ENCODE measurements at places on chromosomes 2 and 18. TPM values are rescaled to one million over a fixed set of nuclear protein-coding genes. Genes with fewer than 3 reads are reported as not detected.

DNA sequence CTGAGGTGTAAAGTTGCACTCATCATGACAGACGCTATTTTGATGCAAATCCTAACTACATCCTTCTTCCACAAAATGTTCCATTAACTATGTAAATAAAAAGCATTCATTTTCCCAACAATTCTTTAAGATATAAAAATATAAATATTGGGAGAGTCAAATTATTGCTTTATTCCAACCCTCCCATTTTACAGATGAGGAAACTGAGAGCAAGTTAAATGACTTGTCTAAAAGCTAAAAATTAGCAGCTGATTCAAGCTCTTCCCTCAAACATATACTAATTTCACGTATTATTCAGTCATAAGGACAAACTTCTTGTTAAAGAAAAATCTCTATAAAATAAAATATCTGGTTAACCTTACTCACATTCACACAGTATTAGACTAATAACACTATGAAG lies 16.8 kb downstream of the KDSR start:
- H3K27ac ChIP-seq: no peak overlapping the region
- no peak for DNase-seq
- H3K36me3 ChIP-seq: peaks cover 46% of the 10 kb centered on the region

DNA sequence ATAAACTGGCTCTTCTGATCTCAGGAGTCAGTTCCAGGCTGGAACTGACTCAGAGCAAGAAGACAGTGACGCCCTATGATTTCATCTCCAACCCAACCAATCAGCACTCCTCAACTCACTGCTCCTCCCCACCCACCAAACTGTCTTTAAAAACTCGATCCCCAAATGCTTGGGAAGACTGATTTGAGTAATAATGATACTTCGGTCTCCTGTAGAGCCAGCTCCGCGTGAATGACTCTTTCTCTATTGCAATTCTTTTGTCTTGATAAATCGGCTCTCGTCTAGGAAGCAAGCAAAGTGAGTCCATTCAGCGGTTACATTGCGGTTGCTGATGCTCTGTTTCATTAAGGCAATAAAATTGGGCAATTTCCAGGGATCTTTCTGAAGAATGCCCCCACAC lies 1025.3 kb upstream of the CNTNAP5 start:
- DNase-seq: no peak
- no peak overlapping the region for H3K27ac ChIP-seq
- no peaks in the 10 kb centered on the region for H3K36me3 ChIP-seq
- H3K27me3 ChIP-seq: no peaks in the 10 kb centered on the region
- H3K4me1 ChIP-seq: no peaks in the 10 kb centered on the region

DNA sequence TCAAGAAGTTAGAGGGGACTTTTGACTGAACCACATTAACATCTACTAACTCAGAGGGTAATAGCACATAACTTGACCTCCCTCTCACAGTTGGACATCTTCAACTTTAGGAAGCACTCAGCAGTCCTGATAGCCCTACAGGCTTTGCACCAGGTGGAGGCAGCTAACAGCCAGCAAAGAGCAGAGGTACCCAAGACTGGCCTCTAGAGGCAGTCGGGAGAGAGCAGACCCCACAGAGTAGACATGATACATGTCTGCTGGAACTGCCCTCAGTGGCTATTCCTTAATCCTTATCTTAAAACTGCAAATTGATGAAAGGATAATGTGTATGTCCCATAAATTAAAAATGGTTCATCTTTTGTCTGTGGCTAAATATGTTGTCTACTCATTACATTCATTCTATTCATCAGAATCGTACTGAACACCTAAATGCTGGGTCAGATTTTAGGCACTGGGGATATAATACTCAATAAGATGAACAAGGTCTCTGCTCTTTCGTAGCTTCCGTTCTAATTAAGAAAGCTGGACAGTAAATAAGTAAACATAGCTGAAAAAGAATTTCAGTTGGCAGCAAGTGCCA lies 49.8 kb downstream of the CAB39 start:
- H3K36me3 ChIP-seq: peaks cover 75% of the 10 kb centered on the region
- H3K4me3 ChIP-seq: no peak overlapping the region
- no peaks in the 10 kb centered on the region for H3K27me3 ChIP-seq
- H3K4me1 ChIP-seq: peaks cover 45% of the 10 kb centered on the region
- no peak overlapping the region for H3K27ac ChIP-seq
- DNase-seq: peak; percentile 29

DNA sequence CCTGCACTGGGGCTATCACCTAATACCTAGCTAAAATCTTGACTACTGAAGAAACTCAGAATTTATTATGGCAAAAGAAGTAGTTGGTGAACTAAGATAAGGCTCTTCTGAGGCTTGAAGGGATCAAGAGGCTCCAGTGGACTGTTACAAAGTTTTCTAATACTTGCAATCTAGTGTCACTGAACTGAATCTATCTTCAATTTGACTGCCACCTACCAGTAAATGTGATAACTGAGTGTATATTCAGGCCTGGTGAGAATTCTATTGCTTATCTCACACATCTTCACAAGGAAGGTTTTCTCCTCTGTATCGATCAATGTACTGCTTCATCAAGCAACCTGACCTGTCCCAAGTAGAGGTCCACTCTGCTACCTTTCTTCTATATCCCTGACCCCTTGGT lies 40.8 kb downstream of the DARS1 start:
- no peak overlapping the region for H3K4me3 ChIP-seq
- peaks cover 64% of the 10 kb centered on the region for H3K36me3 ChIP-seq
- no peaks in the 10 kb centered on the region for H3K27me3 ChIP-seq
- DNase-seq: no peak
- no peak overlapping the region for H3K27ac ChIP-seq
- H3K4me1 ChIP-seq: peaks cover 32% of the 10 kb centered on the region

GRCh38 chr2:190663348-190663747 lies 14.5 kb downstream of the NAB1 start:
- no peaks in the 10 kb centered on the region for H3K27me3 ChIP-seq
- no peak overlapping the region for H3K4me3 ChIP-seq
- no peak overlapping the region for H3K27ac ChIP-seq
- peaks cover 13% of the 10 kb centered on the region for H3K4me1 ChIP-seq
- no peak for DNase-seq

GRCh38 chr2:108133457-108133856 lies 106.3 kb upstream of the SULT1C3 start:
- no peak overlapping the region for H3K27ac ChIP-seq
- H3K4me3 ChIP-seq: no peak overlapping the region
- H3K4me1 ChIP-seq: no peaks in the 10 kb centered on the region
- H3K36me3 ChIP-seq: no peaks in the 10 kb centered on the region
- DNase-seq: no peak

- H3K36me3 ChIP-seq: no peaks in the 10 kb centered on the region
- no peak overlapping the region for H3K27ac ChIP-seq
- H3K27me3 ChIP-seq: peaks cover 24% of the 10 kb centered on the region
- no peak for DNase-seq
These were observed 7.5 kb upstream of the RMDN2 start for GRCh38 chr2:37917281-37918228.

GRCh38 chr2:61536180-61536571 lies 2.0 kb downstream of the XPO1 start:
- peaks cover 37% of the 10 kb centered on the region for H3K4me1 ChIP-seq
- H3K27ac ChIP-seq: peak overlapping the region; percentile 94
- peak; percentile 22 for DNase-seq

RGPD3 gene
- not detected for total RNA-seq

GRCh38 chr2:218478544-218478943 lies 59.6 kb downstream of the VIL1 start:
- H3K27me3 ChIP-seq: no peaks in the 10 kb centered on the region
- H3K4me3 ChIP-seq: no peak overlapping the region
- no peak for DNase-seq

- H3K27ac ChIP-seq: no peak overlapping the region
- no peak overlapping the region for H3K4me3 ChIP-seq
- peaks cover 51% of the 10 kb centered on the region for H3K36me3 ChIP-seq
- DNase-seq: no peak
- H3K27me3 ChIP-seq: no peaks in the 10 kb centered on the region
- H3K4me1 ChIP-seq: peaks cover 71% of the 10 kb centered on the region
These were observed 210.7 kb downstream of the ARL4C start for GRCh38 chr2:234286118-234286598.

GRCh38 chr2:46106690-46107089 lies 190.5 kb upstream of the EPAS1 start:
- no peak overlapping the region for H3K4me3 ChIP-seq
- no peaks in the 10 kb centered on the region for H3K27me3 ChIP-seq
- no peak overlapping the region for H3K27ac ChIP-seq
- H3K36me3 ChIP-seq: peaks cover 15% of the 10 kb centered on the region
